Ovary (tissue), 10 donors: ENCODE measurements at places on chromosomes 1 and 21. TPM values are rescaled to one million over a fixed set of nuclear protein-coding genes. Genes with fewer than 3 reads are reported as not detected.

GRCh38 chr1:54614563-54614962, 8.8 kb downstream of the FAM151A start:
- no peaks in the 10 kb centered on the region for H3K4me1 ChIP-seq
- H3K27ac ChIP-seq, result no peak overlapping the region
- no peaks in the 10 kb centered on the region for H3K36me3 ChIP-seq

DNA sequence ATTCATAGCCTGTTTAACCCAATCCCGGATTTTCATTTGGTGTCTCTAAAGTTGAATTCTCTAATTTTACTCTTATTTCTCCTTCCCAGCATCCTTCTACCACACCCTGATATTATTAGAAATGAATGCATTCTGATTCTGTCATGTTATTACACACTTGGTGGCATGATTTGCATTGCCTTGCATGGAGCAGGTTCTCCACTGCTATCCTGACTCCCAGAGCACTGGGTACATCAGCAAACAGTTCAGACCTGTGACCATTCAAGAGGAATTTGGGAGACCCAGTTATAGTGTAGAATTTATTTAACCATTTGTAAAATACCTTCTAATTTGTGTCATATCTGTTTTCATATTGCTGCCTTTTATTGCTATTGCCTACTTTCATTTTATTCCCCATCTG, 2.6 kb downstream of the LRRC8B start:
- H3K4me1 ChIP-seq, result peaks cover 4% of the 10 kb centered on the region
- no peaks in the 10 kb centered on the region for H3K27me3 ChIP-seq
- no peaks in the 10 kb centered on the region for H3K36me3 ChIP-seq
- H3K27ac ChIP-seq, result no peak overlapping the region
- no peak overlapping the region for H3K4me3 ChIP-seq

- DNase-seq, result no peak
- no peaks in the 10 kb centered on the region for H3K27me3 ChIP-seq
- H3K36me3 ChIP-seq, result no peaks in the 10 kb centered on the region
- no peak overlapping the region for H3K27ac ChIP-seq
These were observed 14.3 kb upstream of the PGBD2 start for GRCh38 chr1:248891758-248892157.

- H3K27me3 ChIP-seq, result no peaks in the 10 kb centered on the region
- no peaks in the 10 kb centered on the region for H3K36me3 ChIP-seq
- no peak for DNase-seq
These were observed 39.7 kb downstream of the PBX1 start for GRCh38 chr1:164598719-164599118.

PROX1 gene
- 16.8 TPM for total RNA-seq

DNA sequence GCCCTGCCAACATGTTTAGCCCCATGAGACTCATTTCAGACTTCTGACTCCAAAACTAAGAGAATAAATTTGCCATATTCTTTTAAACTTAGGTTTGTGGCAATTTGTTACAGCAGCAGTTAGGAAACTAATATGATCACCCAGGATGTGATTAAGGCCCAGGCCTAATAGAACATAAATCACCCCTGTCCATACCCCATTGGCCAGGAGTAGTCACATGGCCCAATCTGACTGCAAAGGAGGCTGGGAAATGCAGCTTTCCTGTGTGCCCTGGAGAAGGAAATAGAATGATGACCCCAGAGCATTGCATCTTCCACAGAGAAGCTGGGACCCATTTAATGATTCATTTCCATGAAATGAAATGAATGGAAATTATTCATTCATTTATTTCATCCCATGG, 100.4 kb upstream of the KLHDC7A start:
- H3K27ac ChIP-seq, result no peak overlapping the region
- no peak overlapping the region for H3K4me3 ChIP-seq
- no peaks in the 10 kb centered on the region for H3K36me3 ChIP-seq
- DNase-seq, result no peak

GRCh38 chr1:201127755-201128455, 921 bp upstream of the ASCL5 start:
- H3K36me3 ChIP-seq, result no peaks in the 10 kb centered on the region
- no peak for DNase-seq
- H3K4me1 ChIP-seq, result peaks cover 10% of the 10 kb centered on the region
- no peak overlapping the region for H3K4me3 ChIP-seq
- H3K27ac ChIP-seq, result no peak overlapping the region

SELENOF gene
- total RNA-seq, result 210 TPM

DNA sequence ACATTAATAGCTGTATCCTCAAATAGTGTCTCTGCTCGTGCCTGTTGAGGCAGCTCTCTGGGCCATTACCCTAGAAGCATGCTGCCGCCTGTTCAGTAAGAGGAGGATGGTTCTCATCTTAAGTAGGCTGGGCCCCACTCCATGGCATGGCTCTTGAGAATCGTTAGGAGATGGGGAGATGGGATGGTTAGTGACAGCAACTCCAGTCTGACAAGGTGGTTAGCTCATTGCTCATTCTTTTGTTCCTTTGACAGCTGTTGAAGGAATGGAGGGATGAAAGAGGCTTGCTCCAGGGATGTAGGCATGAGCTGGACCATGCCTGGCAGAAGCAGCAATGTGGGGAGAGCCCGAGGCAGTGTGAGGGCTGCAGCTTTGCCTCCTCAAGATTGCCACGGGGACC, 68.2 kb downstream of the MAP10 start:
- no peak overlapping the region for H3K27ac ChIP-seq
- DNase-seq, result no peak
- H3K4me1 ChIP-seq, result peaks cover 3% of the 10 kb centered on the region
- H3K4me3 ChIP-seq, result no peak overlapping the region
- H3K36me3 ChIP-seq, result no peaks in the 10 kb centered on the region

GRCh38 chr1:207867136-207868109, 43.5 kb downstream of the CD34 start:
- peaks cover 17% of the 10 kb centered on the region for H3K4me1 ChIP-seq
- peak overlapping the region; percentile 89 for H3K4me3 ChIP-seq
- H3K27ac ChIP-seq, result peak overlapping the region; percentile 99
- peak; percentile 30 for DNase-seq
- H3K36me3 ChIP-seq, result no peaks in the 10 kb centered on the region
- H3K27me3 ChIP-seq, result no peaks in the 10 kb centered on the region

- H3K4me3 ChIP-seq, result no peak overlapping the region
- no peak for DNase-seq
- no peaks in the 10 kb centered on the region for H3K27me3 ChIP-seq
- H3K27ac ChIP-seq, result no peak overlapping the region
- no peaks in the 10 kb centered on the region for H3K4me1 ChIP-seq
These were observed 70.2 kb downstream of the TAS1R2 start for GRCh38 chr1:18789246-18789645.

KRTAP13-2 gene
- not detected for total RNA-seq

PIK3C2B gene
- 7.7 TPM for total RNA-seq

- H3K4me1 ChIP-seq, result peaks cover 6% of the 10 kb centered on the region
- H3K27me3 ChIP-seq, result no peaks in the 10 kb centered on the region
These were observed 686.2 kb downstream of the ADGRL2 start for GRCh38 chr1:82486969-82487368.

ABCG1 gene
- 14.9 TPM for total RNA-seq

LCE1A gene
- not detected for total RNA-seq

PIK3CD gene
- 8.0 TPM for total RNA-seq

GRCh38 chr1:33374336-33375105, 53.6 kb upstream of the A3GALT2 start:
- H3K4me1 ChIP-seq, result no peaks in the 10 kb centered on the region
- no peaks in the 10 kb centered on the region for H3K36me3 ChIP-seq
- DNase-seq, result no peak

DNA sequence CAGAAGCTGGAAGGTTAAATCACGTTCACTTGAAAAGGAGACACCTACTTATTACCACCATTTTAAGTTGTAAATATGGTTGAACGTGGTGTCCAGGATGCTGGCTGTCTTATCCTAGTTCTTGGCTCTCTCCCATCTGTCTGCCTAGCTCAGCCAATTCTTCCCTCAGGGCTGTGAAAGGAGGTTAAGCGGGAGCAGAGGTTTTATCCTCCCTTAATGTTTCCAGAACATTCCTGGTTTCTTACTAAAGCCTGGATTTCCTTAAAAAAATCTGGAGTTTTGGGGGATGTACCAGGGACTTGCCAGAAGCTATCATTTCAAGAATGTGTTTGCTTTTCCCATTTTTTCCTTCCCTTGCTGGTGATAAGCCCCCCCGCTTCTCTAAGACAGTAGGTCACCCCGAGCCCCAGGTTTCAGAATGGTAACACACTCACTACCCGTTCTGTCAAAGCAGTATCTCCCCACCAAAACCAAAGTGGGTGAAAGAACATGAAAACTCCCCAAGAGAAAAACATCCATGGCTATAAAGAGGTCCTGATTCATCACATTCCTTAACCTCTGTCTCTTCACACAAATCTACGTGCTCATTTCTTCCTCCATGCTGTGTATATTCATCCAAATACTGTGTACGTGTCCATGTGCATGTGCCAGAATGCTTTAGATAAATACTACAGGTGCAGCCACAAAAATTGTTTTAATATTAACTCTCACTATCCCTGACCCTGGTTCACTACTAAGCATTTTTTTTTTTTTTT, 114.7 kb downstream of the MAP3K21 start:
- H3K27ac ChIP-seq, result no peak overlapping the region
- no peaks in the 10 kb centered on the region for H3K36me3 ChIP-seq
- no peak overlapping the region for H3K4me3 ChIP-seq

CYP4A11 gene
- not detected for total RNA-seq

CD48 gene
- total RNA-seq, result 3.1 TPM

OR13G1 gene
- total RNA-seq, result not detected

DNA sequence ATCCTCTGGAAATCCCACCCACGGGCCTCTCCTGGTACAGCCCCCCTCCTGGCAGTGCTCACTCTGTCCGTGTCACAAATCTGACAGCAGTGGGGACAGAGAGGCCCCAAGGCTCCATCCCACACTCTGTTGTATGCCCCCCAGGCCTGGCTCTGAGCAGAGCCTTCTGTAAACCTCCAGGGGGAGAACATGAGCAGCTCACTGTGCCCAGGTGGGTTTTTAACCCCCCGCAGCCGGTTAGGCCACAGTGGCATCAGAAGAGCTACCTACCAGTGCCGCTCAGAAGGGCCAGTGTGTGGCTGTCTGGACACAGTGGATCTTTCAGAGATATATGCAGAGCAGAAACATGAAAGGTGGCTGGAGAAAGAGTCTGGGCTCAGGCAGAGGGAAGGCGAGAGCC, 12.0 kb upstream of the GPR153 start:
- peaks cover 6% of the 10 kb centered on the region for H3K4me1 ChIP-seq
- H3K27me3 ChIP-seq, result no peaks in the 10 kb centered on the region
- H3K36me3 ChIP-seq, result no peaks in the 10 kb centered on the region

KCNH1 gene
- total RNA-seq, result not detected

NCF2 gene
- total RNA-seq, result 2.4 TPM

- no peaks in the 10 kb centered on the region for H3K27me3 ChIP-seq
- H3K27ac ChIP-seq, result no peak overlapping the region
- H3K4me1 ChIP-seq, result no peaks in the 10 kb centered on the region
These were observed 181.6 kb downstream of the NCAM2 start for GRCh38 chr21:21179619-21180298.

ACAP3 gene
- total RNA-seq, result 61.3 TPM

- no peak overlapping the region for H3K27ac ChIP-seq
- no peak overlapping the region for H3K4me3 ChIP-seq
- DNase-seq, result no peak
- no peaks in the 10 kb centered on the region for H3K4me1 ChIP-seq
- no peaks in the 10 kb centered on the region for H3K36me3 ChIP-seq
- H3K27me3 ChIP-seq, result no peaks in the 10 kb centered on the region
These were observed 756.4 kb downstream of the KCNT2 start for GRCh38 chr1:195851804-195852203.

MYOG gene
- not detected for total RNA-seq

GJA9 gene
- not detected for total RNA-seq

GRCh38 chr1:38253314-38253713, 206.7 kb upstream of the POU3F1 start:
- H3K4me1 ChIP-seq, result no peaks in the 10 kb centered on the region
- no peaks in the 10 kb centered on the region for H3K27me3 ChIP-seq
- no peak overlapping the region for H3K4me3 ChIP-seq
- no peak for DNase-seq

RPS8 gene
- 5,023 TPM for total RNA-seq

LCA5L gene
- total RNA-seq, result 1.1 TPM

GRCh38 chr1:50126927-50127715, 18.4 kb downstream of the ELAVL4 start:
- no peaks in the 10 kb centered on the region for H3K27me3 ChIP-seq
- no peaks in the 10 kb centered on the region for H3K4me1 ChIP-seq

GRCh38 chr1:100883963-100884362, 10.7 kb downstream of the EXTL2 start:
- H3K4me1 ChIP-seq, result peaks cover 1% of the 10 kb centered on the region
- DNase-seq, result no peak
- no peaks in the 10 kb centered on the region for H3K36me3 ChIP-seq

DNA sequence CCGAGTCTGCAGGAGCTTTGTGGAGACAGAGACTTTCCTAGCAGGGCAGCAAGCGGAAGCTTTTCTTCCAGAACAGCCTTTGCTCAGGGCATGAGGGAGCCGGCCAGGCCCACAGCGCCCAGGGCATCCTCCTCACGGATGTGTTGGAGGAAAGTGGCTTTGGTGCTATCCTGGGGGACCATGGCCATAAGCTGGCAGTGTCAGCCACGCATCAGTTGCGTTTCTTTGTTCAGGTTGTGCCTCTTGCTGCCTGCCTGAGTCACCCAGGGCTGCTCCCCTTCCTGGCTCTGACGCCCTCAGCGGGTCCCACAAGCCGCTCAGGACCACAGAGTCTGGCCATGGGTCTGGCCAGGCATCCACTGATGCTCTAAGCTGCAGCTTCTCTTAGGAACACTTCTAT, 39.6 kb upstream of the PRSS38 start:
- no peaks in the 10 kb centered on the region for H3K27me3 ChIP-seq
- H3K27ac ChIP-seq, result no peak overlapping the region
- no peak overlapping the region for H3K4me3 ChIP-seq

GRCh38 chr1:60989749-60990713, 92.3 kb upstream of the NFIA start:
- no peaks in the 10 kb centered on the region for H3K36me3 ChIP-seq
- peaks cover 10% of the 10 kb centered on the region for H3K4me1 ChIP-seq
- DNase-seq, result peak; percentile 32
- H3K27me3 ChIP-seq, result no peaks in the 10 kb centered on the region

DNA sequence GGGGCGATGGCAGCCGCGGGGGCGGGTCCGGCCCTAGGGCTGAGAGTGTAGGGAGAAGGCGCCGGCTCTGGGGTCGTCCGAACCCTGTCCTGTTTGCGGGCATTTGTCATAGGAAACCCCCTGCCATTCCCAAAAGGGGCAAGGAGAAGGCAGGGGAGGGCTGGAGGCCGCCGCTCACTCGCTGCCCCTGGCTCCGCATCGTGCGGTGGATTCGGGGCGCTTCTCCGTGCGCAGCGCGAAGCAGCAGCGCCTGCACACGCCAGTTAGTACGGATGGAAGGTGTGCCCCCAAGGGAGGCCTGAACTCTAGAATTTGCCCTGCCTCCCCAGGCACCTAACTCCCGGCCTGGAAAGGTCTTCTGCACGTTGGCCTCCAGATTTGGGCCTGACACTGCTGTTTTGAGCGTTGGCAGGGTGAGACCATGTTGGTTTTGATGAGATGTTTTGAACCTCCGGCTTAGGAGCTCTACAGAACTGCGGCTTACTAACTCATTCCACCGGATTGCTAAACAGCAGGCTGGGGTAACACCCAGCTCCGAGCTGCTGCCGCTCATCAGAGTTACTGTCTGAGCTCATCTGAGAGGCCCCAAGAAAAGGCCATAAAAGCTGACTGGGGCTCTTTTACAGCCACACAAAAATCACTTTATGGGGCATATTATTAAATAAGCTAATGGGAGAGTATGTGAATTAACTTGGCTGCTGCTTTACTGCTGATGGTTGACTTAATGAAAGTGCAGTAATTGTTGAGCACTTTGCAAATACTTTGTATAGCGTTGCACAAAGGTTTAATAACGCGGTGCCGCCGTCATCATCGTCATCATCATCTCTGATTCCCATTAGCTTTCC, 987 bp downstream of the GPR137B start:
- DNase-seq, result peak; percentile 37
- peaks cover 2% of the 10 kb centered on the region for H3K4me1 ChIP-seq
- H3K27me3 ChIP-seq, result no peaks in the 10 kb centered on the region
- H3K27ac ChIP-seq, result no peak overlapping the region
